ENCODE measurements at places on chromosomes 4 and X. TPM values are rescaled to one million over a fixed set of nuclear protein-coding genes. Genes with fewer than 3 reads are reported as not detected.

TMEM154 gene
- 15.4 TPM for total RNA-seq

GALNTL6 gene
- 0.12 TPM for total RNA-seq

HTR2C gene
- total RNA-seq: under 0.01 TPM

CAMK2D gene
- total RNA-seq: 149 TPM

LUZP4 gene
- total RNA-seq: not detected

CHST7 gene
- 8.7 TPM for total RNA-seq

VGLL1 gene
- total RNA-seq: not detected

AREG gene
- 0.11 TPM for total RNA-seq

NSUN7 gene
- 1.1 TPM for total RNA-seq

GAR1 gene
- total RNA-seq: 2.7 TPM

Measured in uterine smooth muscle cell (primary cell).